Bone marrow (tissue), 2 donors: ENCODE measurements at places on chromosomes 12 and 14.

DNA sequence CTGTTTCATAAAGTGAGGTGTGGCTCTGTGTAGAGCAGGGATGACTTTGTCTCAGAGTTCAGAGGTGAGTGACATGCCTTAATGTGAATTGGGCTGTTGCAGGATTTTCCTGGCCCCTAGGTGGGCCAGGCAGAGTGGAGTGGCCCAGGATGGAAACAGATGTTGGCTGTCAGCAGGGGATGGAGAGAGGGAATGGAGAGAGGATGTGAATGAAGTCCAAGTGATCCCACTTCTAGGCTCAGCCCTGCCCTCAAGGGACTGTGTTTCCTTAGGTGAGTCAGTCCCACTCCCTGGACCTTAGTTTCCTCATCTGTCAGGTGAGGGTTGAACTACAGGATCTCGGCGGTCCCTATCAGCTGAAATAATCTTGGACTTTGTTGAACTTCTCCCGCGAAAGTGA lies 7.5 kb downstream of the GALNT16 start:
- DNase-seq = no peak

DNA sequence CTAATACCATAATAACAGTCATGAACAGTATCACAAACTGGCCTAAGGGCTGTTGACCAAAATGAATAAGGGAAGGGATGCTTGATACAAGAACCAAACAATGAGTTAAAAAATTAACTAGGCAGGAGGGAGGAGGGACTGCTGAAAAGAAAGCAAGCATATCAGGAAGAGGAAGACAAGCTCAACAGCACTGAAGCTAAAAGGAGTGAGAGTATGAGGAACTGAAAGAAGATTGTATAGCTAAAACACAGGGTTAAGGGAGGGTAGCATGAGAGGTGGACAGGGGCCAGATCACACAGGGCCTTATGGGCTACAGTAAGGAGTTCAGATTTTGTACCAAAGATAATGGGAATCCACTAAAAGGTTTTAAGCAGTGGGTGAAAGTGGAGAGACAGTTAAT lies 34.1 kb downstream of the ITGA7 start:
- no peak for DNase-seq

- no peak for DNase-seq
Measured at GRCh38 chr12:6198556-6198955, 1.6 kb upstream of the CD9 start.

DNA sequence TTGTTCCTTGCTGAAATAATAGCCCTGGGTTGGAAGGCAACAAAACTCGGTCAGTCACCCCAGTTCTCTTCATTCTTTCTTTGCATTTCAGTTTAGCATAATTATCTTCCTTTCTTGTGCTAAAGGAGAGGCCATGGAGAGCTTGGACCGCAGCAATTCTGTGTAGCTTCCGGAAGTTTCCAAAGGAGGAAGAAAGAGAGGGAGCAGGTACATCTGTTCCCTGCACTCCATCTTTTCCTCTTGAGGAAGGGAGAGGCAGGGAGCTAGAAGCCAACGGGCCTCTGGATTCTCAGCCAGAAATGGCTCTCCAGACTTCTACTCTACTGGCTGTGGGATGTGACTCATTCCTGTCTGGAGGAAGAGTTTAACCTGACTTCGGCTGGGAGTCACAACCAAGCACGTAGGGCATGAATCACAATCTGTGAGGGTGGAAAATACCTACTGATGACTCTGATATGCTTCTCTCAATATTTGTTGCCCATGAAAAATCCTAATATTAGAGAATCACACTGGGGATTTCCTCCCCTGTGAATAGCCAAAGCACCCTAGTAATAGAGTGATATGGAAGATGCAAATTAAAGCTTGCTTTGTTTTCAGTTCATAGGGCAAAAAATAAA lies 17.0 kb downstream of the ANO6 start:
- peak; percentile 19 for DNase-seq

DNA sequence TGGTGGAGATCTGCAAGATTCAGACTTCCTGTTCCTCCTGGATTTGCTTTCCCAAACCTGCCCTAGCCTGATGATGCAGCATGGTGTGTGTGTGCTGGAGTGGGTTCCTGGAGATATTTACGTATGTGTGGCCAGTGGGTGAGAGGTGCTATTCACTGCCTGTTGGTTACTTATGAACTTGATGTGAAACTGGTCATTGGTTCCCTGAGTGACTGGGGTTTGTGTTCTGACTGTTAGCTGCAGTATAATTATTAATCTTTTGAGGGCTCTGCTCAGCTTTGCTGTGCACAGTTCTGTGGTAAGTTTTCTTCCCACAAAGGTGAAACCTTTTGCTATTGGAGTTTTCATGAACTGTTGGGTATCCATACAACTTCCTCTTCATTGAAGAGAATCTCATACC lies 541.8 kb upstream of the FBXO33 start:
- no peak for DNase-seq
